Substantia nigra (tissue), 51 donors: ENCODE measurements at places on chromosomes 12 and 14.

GRCh38 chr12:119804011-119804641 lies 73.0 kb downstream of the CIT start:
- peak; percentile 49 for DNase-seq

GRCh38 chr14:59507063-59507751 lies 22.9 kb downstream of the JKAMP start:
- DNase-seq: peak; percentile 6

DNA sequence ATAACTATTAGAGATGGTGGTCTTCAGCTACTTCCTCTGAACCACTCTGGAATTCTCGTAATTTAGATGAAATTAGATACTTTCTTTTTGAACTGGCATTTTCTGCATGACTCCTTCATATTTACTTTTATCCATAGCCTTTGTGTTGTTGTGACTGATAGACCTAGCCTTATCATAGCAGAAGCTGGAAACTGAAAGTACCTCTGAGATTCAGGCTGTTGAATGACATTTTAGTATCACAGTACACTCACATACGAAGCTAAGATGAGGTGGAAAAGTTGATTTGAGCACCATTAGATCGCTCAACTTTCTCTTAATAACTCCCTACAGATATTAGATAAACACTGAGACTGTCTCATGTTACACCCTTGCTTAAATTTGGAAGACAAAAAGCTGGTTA lies 525.1 kb upstream of the FBXO33 start:
- no peak for DNase-seq

DNA sequence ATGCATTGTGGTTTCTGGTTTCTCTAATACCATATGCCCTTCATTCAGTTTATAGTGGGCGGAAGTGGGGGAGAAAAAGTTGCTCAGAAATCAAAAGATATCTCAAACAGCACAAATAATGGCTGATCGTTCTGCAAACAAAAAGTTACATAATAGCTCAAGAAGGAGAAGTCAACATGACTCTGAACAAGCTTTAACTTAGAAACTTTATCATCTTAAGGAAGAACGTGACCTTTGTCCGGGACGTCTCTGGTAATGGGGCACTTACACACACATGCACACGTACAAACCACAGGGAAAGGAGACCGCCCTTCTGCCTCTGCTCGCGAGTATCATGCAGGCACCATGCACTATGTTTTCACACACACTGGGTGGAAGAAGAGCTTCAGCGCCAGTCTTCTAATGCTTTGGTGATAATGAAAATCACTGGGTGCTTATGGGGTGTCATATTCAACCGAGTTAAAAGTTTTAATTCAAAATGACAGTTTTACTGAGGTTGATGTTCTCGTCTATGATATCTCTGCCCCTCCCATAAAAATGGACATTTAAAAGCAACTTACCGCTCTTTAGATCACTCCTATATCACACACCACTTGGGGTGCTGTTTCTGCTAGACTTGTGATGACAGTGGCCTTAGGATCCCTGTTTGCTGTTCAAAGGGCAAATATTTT lies 4.7 kb downstream of the FOS start:
- no peak for DNase-seq

- no peak for DNase-seq
Observed at GRCh38 chr14:39322807-39323206, 89.1 kb downstream of the MIA2 start.

DNA sequence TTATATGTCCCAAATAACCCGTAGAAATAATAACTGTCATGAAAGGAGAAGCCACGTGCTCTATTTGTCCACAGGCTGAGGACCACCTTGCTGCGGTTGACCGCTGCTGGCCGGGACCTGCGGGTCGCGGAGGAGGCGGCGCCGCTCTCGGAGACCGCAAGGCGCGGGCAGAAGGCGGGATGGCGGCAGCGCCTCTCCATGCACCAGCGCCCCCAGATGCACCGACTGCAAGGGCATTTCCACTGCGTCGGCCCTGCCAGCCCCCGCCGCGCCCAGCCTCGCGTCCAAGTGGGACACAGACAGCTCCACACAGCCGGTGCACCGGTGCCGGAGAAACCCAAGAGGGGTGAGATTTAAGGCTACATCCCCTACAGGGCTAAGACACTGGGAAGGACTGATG lies 21.0 kb downstream of the RPGRIP1 start:
- DNase-seq: peak; percentile 6

GRCh38 chr12:122871851-122872780 lies 23.8 kb downstream of the VPS37B start:
- no peak for DNase-seq

DNA sequence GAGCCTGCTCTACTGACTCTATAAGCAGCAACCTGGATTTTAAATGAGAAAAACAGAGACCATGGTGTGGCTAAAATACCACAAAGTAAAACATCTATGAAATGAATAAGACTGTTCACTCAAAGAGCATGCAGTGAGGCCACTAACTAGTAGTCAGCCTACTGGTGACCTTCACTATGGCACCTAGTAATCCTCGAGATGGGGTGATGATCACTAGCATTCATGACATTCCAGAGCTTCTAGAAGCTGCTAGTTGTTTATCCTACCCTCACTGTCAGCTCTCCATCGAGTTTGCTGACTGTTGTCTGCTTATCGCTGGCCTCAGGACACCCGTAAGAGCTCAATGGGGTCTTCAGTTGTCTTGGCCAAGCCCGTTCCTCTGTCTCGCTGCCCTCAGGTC lies 13.7 kb downstream of the SPTB start:
- no peak for DNase-seq

DNA sequence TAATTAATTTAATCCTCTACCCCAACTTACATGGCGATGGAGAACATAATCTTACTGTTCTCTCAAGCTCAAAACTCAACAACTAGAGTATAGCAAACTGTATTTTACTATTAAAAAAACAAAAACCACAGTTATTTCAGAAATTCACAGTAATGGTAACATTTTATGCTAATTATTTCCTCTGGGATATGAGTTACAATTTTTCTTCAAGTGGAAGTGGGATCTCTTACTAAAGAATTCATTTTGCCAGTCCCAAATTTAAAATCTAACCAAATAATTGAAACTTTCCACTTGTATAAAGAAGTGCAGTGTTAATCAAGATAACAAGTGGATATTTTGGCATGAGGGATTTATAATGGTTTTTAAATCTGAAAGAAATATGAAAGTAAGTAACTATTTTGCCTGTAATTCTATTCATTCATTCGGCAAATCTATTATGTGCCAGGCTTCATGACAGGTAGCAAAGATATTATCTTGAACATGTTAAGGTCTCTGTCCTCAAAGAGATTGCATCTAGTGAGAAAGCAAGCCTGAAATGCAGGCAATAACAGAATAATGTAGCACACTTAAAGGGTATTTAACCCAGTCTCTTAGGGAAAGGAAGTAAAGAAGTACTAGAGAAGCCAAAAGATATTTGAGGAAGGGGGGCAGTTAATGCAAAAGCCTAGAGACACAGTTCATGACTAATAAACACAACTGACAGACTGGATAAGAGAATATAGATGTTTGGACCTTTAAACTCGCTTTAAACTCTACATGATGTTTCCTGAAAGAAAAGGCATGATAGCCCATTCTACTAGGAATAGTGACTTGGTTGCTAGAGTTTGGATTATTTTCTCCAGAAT lies 44.0 kb downstream of the TAOK3 start:
- DNase-seq: no peak

DNA sequence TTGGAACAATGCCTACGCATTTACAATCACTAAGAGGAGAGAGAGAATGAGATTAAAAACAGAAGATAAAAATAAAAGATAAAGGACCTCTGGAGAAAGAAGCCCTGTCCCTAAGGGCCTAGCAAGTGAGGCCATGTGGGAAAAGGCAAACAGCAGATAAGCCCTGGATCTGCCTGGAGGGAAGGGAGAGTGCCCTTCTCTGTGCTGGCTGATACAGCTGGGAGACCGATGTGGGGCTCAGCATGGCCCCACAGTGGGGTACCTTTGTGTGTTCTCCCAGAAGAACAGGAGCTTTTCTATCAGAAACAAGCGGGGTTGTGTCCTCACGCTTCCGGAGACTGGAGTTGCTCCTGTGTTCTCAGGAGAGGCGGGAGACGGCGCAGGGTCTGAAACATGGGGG lies 59.9 kb downstream of the TMCC3 start:
- no peak for DNase-seq

GRCh38 chr14:63524537-63525155 lies 18.5 kb downstream of the PPP2R5E start:
- DNase-seq: no peak

DNA sequence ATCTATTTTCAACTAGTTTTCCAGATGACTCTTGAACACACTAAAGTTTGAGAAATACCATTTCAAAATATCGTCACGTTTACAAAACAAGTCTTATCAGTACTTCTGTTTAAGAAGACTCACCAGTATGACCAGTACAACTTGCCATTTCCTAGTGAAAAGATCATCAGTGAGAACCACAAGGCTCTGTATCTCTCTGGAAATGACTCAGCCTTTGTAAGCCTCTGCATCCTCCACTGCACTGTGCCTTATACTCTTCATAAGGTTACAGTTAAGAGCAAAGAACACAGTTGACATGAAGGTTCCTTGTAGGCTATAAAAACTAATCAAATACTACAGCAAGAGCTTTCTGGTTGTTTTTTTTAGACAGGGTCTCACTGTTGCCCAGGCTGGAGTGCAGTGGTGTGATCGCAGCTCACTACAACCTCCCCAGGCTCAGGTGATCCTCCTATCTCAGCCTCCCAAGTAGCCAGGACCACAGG lies 5.7 kb upstream of the VTI1B start:
- DNase-seq: no peak

- no peak for DNase-seq
Observed at GRCh38 chr12:14614704-14615121, 47.0 kb upstream of the PLBD1 start.

DNA sequence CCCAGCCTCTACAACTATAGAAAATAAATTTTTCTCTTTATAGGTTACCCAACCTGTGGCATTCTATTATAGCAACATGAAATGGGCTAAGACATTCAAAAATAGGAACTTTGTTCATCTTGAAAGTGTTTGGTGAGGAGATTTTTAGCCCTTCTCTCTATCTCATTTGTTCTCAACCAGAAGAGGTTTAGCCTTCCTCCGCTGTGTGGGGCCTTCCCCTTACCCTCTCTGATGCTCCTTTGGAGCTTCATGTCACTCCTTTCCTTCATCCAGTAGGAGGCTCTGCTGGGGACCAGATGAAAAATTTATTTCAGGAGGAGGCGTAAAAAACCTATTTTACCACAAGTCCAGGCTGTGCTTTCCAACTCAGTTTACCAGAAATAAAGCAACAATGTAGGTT lies 94.1 kb downstream of the RTN1 start:
- no peak for DNase-seq

GRCh38 chr12:89289720-89290119 lies 62.6 kb downstream of the DUSP6 start:
- no peak for DNase-seq

DNA sequence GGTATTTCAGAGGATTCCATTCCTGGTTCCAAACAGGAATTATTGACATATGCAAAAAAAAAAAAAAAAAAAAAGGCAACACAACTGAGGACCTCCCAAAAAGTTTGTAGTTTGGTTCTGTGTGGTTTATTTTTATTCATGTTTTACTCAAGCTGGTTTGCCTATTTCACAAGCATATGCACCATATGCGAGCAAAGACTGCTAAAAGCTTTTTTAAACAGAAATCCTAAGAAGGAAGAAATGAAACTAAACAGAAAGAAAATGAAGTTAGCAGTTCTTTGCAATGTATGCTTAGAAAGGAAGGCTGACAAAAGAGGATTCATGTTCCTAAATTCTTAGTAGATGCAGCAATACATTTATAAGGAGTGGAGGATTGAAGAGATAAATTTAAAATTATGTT lies 487.6 kb upstream of the FLRT2 start:
- no peak for DNase-seq

- no peak for DNase-seq
Observed at GRCh38 chr14:104856869-104857860, 7.9 kb upstream of the CEP170B start.

GRCh38 chr12:66196806-66197205 lies 7.8 kb downstream of the IRAK3 start:
- no peak for DNase-seq

- DNase-seq: no peak
Observed at GRCh38 chr12:89245090-89245489, 107.2 kb downstream of the DUSP6 start.

DNA sequence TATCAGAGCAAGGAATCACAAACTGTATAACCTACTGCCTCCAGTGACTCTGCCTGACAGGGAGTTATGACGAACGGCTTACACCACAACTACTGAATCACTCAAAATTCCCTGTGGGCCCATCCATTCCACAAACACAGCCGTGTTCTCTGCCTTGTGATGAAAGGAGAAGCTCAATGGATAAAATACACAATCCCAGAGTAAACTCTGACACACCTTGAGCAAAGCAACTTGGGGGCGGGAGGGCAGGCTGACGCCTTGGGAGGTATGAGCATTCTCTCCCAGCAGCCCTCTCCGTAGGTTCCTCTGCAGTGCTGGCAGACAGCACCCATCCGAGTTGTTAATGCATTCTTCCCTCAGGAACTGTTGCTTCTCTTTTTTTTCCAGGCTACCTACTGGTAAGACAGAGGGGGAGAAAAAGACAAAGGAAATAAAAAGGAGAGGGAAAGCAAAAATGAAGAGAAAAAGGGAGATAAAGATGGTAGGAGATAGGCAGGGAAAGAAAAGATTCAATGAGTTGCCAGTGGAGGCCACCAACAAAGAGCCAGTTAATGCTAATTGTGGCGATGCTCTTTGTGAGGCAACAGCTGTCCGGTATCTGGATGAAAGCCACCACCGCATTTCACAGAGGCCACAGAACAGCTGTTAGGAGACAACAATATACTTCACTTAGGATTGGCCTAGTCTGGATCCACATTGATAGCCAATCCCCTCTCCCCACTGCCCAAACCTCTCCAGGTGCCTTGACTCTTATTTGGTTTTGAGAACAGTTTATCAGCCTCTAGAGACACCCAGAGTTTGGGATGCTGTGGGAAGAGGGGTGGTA lies 4.7 kb upstream of the DIO2 start:
- DNase-seq: no peak

DNA sequence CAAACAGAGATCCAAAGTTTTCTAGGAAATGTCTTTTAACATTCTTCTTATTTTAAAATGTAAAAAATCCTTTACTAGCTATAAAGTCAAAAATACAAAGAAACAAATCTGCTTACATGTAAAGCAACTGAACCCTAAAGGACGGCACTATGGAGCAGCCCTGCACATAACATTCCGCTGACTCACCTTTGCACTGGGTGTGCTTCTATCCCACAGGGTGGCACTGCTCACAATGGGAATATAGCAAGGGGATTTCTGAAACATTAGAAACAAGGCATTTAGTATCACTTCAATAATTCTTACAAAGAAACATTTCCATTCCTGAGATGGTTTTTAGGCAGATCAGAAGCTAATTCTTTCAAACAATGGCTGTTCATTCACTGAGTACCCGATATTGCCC lies 94.3 kb downstream of the C12orf42 start:
- DNase-seq: no peak

DNA sequence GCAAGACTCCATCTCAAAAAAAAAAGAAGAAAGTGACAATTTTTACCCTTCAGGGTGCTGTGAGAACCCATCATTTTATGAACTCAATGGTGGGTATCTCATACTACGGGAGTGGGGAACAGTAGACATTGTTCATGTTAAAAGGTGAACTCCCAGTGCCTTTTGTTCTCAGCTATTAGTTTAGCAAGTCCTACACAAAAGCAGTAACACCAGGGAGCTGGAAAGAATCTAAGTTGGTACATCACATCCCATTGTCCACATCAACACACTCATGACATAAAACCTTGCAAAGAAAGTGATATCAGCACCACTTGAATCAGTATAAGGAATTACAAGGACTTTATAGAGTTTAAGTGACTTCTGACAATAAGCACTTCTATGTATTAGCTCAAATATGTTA lies 47.4 kb upstream of the ABCC9 start:
- DNase-seq: no peak

- no peak for DNase-seq
Observed at GRCh38 chr12:111730420-111730819, 36.3 kb upstream of the ALDH2 start.

GRCh38 chr12:50039151-50039835 lies 14.0 kb upstream of the RACGAP1 start:
- DNase-seq: peak; percentile 76
